Stimulated activated CD8-positive, alpha-beta memory T cell treated with anti-CD3 and anti-CD28 coated beads, Interleukin-4, amount 100 ng/mL, for 4 hours (primary cell): ENCODE measurements at places on chromosomes 12 and 14.

DNA sequence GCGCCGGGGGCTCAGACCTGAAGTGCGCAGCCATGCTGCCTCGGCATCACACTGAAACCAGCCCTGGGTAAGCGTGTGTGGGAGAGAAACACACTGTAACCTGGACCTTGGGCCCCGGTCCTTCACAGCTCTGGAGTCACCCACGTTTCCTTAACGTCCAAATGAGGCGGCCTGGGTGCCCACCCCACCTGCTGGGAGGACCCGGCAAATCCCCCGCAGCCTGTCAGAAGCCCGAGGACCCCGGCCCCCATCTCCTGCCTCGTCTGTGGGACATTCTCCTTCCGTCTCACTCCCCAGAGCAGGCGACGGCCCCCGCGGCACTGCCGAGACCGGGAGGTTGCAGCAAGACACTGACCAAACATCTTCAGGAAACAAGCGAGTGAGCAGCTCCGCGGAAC lies 66.5 kb upstream of the GALNT9 start:
- DNase-seq, result no peak

- no peak for DNase-seq
Observed at GRCh38 chr12:54129028-54129903, 59.5 kb downstream of the SMUG1 start.

GRCh38 chr14:22952418-22952817 lies 4.5 kb downstream of the HAUS4 start:
- DNase-seq, result no peak

DNA sequence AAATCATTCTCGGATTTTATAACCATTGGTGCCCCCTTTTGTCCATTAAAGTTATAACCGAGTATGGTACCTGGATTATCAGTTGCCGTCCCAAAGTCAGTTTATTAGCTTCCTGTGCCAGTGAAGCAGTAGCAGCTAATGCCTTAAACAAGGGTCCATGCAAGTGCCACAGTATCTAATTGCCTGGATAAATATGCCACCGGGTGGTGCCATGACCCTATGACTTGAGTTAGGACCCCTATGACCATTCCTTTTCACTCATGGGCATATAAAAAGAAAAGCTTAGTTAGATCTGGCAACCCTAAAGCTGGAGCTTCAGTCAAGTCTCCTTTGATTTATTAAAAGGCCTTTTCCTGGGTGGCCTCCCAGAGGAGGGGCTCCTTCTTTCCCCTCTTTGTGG lies 1314.6 kb downstream of the TMEM121 start:
- DNase-seq, result no peak

GRCh38 chr14:84975241-84975902 lies 554.6 kb upstream of the FLRT2 start:
- DNase-seq, result no peak

- DNase-seq, result no peak
Observed at GRCh38 chr12:98018836-98019235, 496.6 kb upstream of the TMPO start.

DNA sequence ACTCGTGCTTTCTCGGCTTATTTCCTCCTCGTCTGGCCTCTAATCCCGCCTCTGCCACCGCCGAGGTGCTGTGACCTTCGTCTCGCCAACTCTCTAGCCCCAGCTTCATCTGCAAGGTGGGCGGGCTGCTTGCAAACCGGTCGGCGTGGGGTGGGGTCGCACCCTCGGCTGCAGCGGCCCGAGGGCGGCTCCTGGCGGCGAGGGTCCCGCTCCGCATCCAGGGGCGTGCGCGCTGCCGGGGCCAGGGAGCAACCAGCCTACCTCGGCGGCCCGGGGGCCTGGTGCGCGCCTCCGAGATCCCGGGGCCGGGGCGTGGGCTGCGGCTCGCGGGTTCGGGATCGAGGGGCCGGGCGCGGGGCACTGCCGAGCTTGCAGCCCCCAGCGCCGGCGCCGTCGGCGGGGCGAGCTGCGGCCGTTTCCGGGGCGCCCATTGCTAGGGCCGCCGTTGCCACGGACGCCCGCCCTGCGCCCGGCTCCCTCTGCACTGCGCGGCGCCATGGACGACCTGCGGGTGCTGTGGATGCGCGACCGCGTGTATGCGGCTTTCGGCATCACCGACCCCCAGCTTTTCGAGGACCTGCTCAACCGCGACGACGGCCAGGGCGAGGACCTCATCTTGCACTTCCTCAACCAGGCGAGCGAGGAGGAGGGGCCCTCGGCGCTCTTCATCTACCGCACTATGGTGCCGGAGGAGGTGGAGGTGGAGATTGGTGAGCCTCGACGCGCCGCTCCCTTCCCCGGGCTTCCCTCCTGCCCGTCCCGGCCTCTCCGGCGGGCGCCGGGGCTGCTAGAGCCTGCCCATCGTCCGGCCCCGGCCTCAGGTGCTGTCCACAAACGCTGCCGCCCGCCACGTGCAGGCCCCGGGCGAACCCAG lies at the start of gene DNAH10:
TSS of gene DNAH10 (plus strand) at position 461 of the 874 bp plus-strand sequence. CDS start at position 497, 36 bp downstream.
- DNase-seq, result no peak

DNA sequence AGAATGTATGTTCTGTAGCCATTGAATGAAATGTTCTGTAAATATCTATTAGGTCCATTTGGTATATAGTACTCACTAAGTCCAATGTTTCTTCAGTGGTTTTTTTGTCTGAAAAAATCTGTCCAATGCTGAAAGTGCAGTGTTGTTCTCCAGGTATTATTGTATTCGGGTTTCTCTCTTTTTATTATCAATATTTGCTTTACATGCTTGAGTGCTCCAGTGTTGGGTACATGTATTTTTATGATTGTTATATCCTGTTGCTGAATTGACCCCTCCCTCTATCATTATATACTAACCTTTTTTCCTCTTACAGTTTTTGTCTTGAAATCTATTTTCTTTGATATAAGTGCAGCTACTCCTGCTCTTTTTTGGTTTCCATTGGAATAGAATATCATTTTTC lies 382.2 kb downstream of the CCER1 start:
- no peak for DNase-seq

GRCh38 chr12:122063694-122064024 lies 14.9 kb upstream of the MLXIP start:
- DNase-seq, result no peak

- DNase-seq, result no peak
Observed at GRCh38 chr12:13941258-13942249, 39.8 kb downstream of the GRIN2B start.

- DNase-seq, result no peak
Observed at GRCh38 chr14:75800792-75801191, 139.7 kb downstream of the TTLL5 start.

GRCh38 chr14:64636208-64636979 lies 67.8 kb upstream of the PLEKHG3 start:
- DNase-seq, result peak; percentile 26

GRCh38 chr14:58780605-58781004 lies 142.8 kb downstream of the DACT1 start:
- DNase-seq, result no peak

GRCh38 chr12:1593174-1594005 lies 991 bp downstream of the FBXL14 start:
- DNase-seq, result no peak

GRCh38 chr12:71581206-71581605 lies 82.4 kb downstream of the ZFC3H1 start:
- DNase-seq, result no peak

GRCh38 chr14:76810953-76811400 lies 1.7 kb downstream of the ANGEL1 start:
- DNase-seq, result no peak

GRCh38 chr14:65024957-65025356 lies 38.3 kb downstream of the FNTB start:
- DNase-seq, result no peak

DNA sequence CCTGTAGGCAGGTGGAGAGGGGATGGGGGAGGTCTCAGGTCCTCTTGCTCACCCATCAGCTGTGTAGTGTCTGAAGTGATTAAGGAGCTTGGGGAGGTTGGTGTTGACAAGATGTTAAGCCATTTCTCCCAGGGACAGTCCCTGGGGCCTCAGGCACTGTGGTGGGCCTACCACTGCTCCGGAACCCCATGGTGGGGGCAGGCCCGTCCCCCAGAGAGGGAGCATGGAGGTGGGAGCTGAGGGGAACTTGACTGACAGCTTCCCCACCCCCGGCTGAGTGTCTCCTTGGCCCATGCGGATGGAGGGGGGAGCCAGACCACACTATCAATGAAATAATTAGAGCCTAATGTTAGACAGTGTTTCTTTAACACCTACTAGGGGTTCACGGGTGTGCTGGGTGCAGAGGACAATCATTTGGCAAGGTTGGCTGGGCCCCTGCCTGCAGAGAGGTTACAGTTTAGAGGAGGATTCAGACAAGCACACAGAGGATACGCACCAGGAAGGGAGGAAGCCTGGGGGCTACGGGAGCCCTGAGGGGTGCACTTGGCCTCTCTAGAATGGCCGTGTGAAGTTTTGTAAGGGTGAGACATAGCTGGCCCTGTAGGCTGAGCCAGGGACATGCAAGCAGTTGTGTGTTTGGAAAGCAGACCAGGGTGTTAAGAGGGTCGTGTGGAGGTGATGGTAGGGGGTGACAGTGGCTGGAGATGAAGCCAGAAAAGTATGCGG lies 19.3 kb upstream of the KRT80 start:
- no peak for DNase-seq

GRCh38 chr14:31326111-31326510 lies 94.2 kb downstream of the HEATR5A start:
- no peak for DNase-seq

GRCh38 chr14:90467501-90467900 lies 70.7 kb downstream of the CALM1 start:
- no peak for DNase-seq

DNA sequence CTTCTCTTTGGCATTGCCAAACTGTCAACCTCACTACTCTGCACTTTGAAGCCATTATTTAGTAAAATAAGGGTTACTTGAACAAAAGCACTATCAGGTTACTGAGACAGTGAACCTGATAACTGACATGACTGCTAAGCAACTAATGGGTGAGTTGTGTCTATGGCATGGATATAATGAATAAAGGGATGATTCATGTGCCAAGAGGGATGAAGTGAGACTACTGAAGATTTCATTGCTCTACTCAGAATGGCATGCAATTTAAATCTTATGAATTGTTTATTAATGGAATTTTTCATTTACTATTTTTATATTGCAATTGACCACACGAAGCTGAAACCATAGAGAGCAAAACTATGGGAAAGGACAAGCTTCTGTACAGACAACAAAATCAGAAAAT lies 74.4 kb downstream of the CEP128 start:
- DNase-seq, result no peak

GRCh38 chr14:39875028-39875427 lies 442.8 kb upstream of the FBXO33 start:
- no peak for DNase-seq

DNA sequence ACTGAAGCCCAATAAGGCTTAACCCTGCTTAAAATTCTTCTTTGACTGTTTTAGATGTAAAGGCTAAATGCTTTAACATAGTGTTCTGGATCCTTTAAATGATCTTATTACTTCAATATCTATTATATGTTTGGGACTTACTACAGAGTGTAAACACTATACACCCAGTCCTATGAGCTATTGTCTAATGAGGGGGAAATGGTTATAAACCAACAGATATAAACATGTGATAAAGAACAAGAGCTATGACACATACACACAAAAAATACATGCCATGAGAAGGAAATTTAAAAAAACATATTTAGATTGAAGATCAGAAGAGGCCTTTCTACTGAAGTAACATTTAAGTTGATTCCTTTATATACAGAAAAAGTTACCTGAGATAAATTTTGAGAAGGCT lies 505.1 kb downstream of the FOXG1 start:
- no peak for DNase-seq

GRCh38 chr12:54368025-54368708 lies 3.9 kb upstream of the GPR84 start:
- DNase-seq, result no peak

DNA sequence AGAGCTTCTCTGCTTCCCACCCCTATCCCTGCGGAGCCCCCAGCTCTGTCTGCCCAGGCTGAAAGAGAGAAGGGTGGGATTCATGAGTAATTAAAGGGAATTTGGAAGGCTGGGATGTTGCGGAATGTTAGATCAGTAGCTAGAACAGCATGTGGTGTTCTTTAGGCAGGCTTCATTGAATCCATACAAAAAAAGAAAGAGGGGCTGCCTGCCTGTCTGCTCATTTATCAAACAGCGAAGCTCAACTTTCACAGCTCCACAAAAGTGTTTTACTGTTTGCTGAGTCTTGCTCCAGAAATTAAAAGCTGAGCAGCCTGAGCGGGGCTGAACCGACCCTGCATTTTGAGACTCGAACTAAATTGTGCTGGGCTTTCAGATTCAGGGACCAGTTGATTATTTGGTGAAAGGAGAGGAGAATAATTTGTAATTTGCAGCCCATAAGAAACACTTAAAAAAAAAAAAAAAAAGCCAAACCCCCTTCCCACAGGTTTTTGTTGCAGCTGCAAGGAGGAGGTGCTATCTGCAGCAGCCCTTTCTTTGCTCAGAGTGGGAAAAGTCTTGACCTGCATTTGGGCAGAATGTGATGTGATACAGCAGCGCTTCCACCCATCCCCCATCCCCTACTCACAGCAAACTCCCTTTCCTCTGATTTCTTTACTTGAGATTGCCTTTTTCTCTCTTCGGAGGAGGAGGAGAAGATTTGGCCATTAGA lies 89.7 kb downstream of the RFX4 start:
- DNase-seq, result no peak
